ENCODE measurements at places on chromosomes 13 and 19. TPM values are rescaled to one million over a fixed set of nuclear protein-coding genes. Genes with fewer than 3 reads are reported as not detected.

- H3K4me3 ChIP-seq = no peak overlapping the region
- H3K27me3 ChIP-seq = no peaks in the 10 kb centered on the region
- H3K36me3 ChIP-seq = no peaks in the 10 kb centered on the region
- peak; percentile 49 for DNase-seq
Measured at GRCh38 chr13:110047496-110047895, 259.5 kb downstream of the COL4A1 start.

GRCh38 chr13:85816413-85816812 lies 17.2 kb upstream of the SLITRK6 start:
- H3K27me3 ChIP-seq = no peaks in the 10 kb centered on the region
- no peaks in the 10 kb centered on the region for H3K4me1 ChIP-seq
- H3K27ac ChIP-seq = no peak overlapping the region
- no peak for DNase-seq
- H3K4me3 ChIP-seq = no peak overlapping the region
- H3K36me3 ChIP-seq = no peaks in the 10 kb centered on the region

- no peaks in the 10 kb centered on the region for H3K36me3 ChIP-seq
- peaks cover 31% of the 10 kb centered on the region for H3K4me1 ChIP-seq
- H3K27me3 ChIP-seq = no peaks in the 10 kb centered on the region
- DNase-seq = no peak
Measured at GRCh38 chr19:18440415-18440877, 2.5 kb upstream of the ISYNA1 start.

The ZNF229 gene
- total RNA-seq = 15.2 TPM

The TEX29 gene
- not detected for total RNA-seq

Measured in hepatocyte (in vitro differentiated cells).